ENCODE measurements at places on chromosomes 1 and 21. TPM values are rescaled to one million over a fixed set of nuclear protein-coding genes. Genes with fewer than 3 reads are reported as not detected.

Gene FYB2
- 1.8 TPM for total RNA-seq

Gene TRIM45
- total RNA-seq, result 2.4 TPM

Gene MAP10
- total RNA-seq, result 1.9 TPM

Gene CR1L
- not detected for total RNA-seq

Gene CACYBP
- total RNA-seq, result 99.6 TPM

Gene DNM3
- total RNA-seq, result 1.1 TPM

Gene LMOD1
- total RNA-seq, result 25.6 TPM

Gene DMBX1
- not detected for total RNA-seq
